Ovary (tissue), 10 donors: ENCODE measurements at places on chromosomes 11 and 22.

DNA sequence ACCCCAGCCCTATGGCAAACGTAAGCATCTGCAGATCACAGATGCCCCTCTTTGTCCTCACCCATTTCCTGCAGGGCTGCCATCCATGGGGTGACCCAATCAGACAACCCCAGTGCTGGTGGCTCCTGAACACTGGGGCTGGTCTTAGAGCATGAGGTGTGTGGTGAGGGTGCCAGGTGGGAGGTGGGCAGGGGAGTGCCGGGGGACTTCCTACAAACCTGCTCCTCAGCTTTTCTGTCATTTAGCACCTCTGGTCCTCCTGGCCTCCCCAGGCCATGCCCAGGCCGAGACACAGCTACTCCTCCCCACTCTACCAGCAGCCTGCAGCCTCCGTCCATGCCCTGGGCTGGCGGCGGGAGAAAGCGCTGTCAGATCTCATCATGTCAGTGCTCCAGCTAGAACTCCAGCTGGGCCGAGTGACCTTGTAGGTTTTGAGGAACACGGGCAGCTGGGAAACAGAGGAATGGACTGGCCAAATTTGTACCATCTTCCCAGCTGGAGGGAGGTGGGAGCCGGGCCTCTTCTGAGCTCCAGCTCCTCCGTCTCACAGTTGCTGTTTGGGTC lies 157.7 kb upstream of the NECTIN1 start:
- DNase-seq = no peak

DNA sequence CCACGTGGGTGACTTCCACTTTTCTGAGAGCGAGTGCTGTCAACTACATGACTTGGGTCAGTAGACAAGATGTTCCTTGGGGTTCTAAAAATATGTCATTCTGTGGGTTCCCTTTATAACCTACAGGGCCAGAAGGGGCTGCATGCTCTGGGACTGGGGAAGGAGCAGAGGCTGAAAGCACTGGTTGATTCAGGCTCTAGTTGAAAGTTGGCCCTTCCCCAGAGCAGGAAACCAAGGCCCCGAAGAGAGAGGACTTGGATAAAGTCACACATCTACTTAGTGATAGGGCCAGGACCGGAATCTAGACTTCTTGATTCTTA lies 9.9 kb downstream of the ADAMTS15 start:
- no peak for DNase-seq

DNA sequence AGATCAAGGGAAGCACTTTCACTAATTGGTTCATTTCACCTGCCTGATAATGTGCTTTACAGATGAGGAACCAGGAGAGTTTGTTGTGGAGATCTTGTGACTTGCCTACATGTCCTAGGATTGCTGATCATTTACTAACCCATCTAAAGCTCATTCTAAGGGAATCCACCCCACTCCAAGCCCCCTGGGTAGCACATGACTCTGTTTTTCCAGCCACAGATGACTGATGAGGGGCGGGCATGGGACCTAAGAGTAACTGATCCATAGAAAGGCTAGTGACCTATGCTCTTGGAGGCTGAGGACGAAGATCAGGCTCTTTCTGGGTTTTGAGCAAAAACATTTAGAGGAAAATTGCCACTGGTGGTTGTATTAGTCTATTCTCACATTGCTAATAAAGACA lies 378.1 kb downstream of the CADM1 start:
- DNase-seq = no peak

GRCh38 chr11:5690736-5691135 lies 1.1 kb downstream of the TRIM22 start:
- peak; percentile 55 for DNase-seq

DNA sequence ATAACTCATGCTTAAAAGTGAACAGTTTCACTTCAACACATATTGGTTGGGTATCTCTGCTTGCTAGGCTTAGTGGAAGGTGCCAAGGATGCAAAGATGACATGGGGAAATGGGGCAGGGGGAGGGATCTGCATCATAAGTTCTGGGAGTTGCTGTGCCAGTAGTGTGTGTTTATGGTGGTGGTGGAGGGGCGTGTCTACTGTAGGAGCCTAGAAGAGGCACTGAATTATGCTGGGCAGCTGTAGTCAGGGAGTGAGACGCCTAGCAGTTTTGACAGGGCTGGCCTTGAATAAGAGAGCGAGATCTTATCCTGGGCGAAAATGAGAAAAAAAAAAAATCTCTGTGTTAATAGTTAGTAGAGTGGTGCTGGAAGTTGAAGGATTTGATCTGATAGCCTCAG lies 3.0 kb downstream of the ELMOD1 start:
- DNase-seq = no peak

DNA sequence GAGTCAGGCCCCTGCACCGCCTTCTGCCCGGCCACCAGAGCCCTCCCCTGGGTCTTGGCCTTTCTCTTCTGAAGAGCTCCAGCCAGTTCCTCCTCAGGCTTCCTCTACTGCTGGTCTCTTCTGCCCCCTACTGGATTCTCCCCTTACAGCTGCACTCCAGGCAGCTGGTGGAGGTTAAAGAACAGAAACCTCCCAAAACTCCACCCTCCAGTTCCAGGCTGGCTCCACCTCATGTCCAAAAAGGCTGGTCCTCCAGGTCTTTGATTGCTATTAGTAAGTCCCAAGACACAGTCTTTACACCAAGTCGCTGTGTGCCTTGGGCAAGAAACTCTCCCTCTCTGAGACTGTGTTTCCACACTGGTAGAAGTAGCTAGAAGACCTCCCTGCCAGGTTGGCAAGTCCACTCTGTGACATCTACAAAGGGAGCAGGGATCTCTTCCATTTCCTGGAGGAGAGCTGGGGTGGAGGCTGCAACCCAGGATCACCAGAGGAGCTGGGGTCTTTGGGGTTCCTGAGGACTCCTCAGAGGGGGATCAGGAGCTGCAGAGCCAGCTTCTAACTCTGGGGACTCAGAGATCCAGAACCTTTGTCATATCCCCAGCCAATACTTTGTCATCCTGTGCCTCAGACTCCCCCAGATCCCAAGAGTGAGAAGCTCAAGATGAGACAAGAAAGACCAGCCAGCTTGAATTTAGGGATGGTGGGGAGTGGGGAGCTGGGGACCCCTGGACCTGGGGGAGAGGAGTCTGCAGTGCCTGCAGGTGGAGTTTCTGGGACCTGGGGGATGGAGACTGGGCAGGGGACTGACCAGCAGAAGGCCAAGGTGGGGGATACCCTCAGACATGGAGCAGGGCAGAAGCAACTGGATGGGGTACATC lies 3.4 kb upstream of the IGLL5 start:
- no peak for DNase-seq
